ENCODE measurements at places on chromosomes 13 and 19. TPM values are rescaled to one million over a fixed set of nuclear protein-coding genes. Genes with fewer than 3 reads are reported as not detected.

ZNF628 gene
- 7.4 TPM for total RNA-seq

CSNK1G2 gene
- total RNA-seq, result 33.1 TPM

- no peak for DNase-seq
Observed at GRCh38 chr13:47100214-47100853, 203.5 kb upstream of the HTR2A start.

GRCh38 chr13:26051231-26051656 is 572 bp downstream of the SHISA2 start:
- peak; percentile 10 for DNase-seq

- DNase-seq, result no peak
Observed at GRCh38 chr13:91359631-91360030, 12.1 kb downstream of the MIR17HG start.
